CD4-positive, alpha-beta T cell treated with Interleukin-4 for 4 hours (primary cell): ENCODE measurements at places on chromosomes 5 and 9.

GRCh38 chr5:73443829-73444498 lies 4.6 kb downstream of the FOXD1 start:
- no peak for DNase-seq

DNA sequence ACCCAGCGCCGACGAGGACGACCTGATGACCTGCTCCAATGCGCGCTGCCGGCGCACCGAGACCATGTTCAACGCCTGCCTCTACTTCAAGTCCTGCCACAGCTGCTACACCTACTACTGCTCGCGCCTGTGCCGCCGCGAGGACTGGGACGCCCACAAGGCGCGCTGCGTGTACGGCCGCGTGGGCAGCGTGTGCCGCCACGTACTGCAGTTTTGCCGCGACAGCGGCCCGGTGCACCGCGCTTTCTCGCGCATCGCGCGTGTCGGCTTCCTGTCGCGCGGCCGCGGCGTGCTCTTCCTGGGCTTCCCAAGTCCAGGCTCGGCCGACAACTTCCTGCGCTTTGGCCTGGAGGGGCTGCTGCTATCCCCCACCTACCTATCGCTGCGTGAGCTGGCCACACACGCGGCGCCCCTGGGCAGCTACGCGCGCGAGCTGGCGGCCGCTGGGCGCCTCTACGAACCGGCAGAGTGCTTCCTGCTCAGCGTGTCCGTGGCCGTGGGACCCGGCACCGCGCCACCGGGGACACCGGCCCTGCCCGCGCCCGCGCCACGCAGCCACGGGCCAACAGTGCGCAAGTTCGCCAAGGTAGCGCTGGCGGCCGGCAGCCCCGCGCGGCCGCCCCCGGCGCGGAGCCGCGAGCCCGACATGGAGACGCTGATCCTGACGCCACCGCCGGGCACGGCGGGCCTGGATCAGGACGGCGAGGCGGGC lies 2.7 kb upstream of the PHPT1 start:
- DNase-seq, result no peak

- DNase-seq, result no peak
These were observed 9.7 kb downstream of the PCDH1 start for GRCh38 chr5:141868541-141868940.

DNA sequence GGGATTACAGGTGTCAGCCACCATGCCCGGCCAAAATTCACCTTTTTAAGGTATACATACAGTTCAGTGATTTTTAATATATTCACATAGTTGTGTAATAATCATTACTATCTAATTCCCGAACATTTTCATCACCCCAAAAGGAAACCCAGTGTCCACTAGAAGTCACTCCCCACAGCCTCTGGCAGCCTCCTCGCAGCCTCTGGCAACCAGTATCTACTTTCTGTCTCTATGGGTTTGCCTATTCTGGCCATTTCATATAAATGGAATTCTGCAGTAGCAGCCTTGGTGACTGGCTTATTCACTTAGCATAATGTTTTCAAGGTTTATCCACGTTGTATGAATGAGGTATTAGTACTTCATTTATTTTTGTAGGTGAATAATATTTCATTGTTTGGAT lies 59.0 kb downstream of the UBAP1 start:
- no peak for DNase-seq

- no peak for DNase-seq
These were observed 71.9 kb upstream of the GRHPR start for GRCh38 chr9:37350486-37351190.

GRCh38 chr9:33123407-33124031 lies 43.6 kb downstream of the B4GALT1 start:
- no peak for DNase-seq

- no peak for DNase-seq
These were observed 326.7 kb downstream of the PIK3R1 start for GRCh38 chr5:68542207-68542606.

DNA sequence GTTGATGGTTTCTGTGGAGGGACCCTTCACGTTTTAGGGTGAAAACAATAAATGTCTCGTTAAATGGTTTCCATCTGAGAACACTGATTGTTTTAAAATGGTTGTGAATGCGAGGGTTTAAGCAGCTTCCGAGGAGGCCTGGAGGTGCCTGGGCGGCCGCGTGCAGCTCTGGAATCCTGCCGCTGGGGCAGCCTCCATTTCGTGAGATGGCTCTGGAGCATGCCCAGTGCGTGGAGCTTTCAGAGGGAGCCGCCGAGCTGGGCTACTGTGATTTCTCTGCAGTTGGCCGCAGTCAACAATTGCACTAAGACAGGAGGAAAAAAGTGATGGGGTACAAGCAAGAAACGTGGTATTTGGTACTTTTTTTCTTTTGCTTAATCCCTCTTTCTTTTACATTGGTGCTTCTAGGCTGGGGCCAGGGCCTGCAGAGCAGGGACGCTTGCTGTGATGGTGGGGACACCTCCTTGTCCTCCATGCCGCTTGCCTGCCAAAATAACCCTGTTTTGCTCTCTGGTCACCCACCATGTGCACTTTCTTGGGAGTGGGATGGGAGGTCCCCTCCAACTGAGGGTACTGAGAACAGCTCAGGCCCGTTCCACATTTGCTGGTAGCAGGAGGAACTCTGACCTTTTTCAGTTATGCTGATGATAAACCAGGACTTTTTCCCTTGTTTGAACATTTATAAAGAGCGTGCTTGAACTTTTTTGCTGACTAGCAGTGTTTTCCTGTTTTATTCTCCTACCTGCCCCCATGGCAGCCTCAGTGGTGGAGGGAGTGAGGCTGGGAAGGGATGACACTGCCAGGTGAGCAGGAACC lies 47.1 kb downstream of the EHMT1 start:
- DNase-seq, result no peak

GRCh38 chr5:173940269-173940668 lies 48.7 kb upstream of the C5orf47 start:
- DNase-seq, result no peak

- no peak for DNase-seq
These were observed 73.5 kb downstream of the MFAP3 start for GRCh38 chr5:154112255-154112654.

DNA sequence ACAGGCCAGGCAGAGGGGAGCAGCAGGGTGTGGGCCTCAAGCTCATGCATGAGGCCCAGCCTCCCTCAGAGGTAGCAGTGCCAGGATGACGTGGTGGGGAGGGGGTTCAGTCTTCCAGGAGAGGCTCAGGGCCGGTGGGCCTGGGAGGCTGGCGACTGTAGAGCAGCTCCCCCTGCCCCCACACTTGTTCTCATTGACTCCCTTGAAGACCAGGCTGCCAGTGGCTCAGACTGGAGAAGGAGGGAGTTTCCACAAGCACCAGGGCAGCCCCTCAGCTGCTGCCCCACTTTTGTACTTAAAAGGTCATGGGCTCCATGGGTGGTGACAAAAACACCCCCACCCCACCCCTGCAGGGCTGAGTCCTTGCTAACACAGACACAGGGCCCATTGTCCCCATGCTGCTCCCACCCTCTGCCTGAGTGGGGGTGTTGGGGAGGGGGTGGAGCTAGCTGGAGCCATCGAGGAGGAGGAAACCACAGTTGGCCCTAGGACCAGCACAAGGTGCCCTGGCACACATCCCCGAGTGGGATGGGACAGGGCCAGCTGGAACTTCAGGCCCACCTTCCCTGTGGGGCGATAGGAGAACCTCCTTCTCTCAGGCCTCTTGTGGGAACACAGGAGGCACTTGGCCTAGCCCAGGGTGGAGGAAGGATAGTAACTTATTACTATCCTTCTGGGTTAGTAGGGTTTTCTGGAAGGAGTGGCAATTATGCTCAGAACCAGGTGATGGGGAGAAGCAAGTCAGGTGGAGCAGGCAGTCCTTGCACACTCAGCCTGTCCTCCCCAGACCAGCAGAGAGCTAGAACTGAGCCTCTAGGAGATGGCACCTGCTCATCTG lies 10.7 kb downstream of the PDLIM4 start:
- DNase-seq, result no peak

DNA sequence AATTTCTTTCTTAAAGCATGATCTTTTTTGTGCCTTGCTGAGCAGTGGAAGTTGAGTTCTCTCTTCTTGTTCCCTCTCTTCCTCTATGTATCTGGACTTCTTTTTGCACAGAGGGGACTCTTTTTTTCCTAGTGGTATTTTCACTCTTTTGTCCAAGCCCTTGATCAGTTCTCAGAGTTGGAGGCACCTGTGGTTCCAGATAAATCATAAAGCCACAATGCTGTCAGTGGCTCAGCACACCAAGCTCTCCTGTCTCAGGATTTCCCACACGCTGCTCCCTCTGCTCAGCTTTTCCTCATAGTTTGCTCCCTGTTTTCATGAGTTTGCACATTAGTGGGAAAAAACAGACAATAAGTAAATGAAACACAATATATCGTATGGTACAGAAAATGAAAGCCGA lies 110.3 kb upstream of the ZNF608 start:
- no peak for DNase-seq

DNA sequence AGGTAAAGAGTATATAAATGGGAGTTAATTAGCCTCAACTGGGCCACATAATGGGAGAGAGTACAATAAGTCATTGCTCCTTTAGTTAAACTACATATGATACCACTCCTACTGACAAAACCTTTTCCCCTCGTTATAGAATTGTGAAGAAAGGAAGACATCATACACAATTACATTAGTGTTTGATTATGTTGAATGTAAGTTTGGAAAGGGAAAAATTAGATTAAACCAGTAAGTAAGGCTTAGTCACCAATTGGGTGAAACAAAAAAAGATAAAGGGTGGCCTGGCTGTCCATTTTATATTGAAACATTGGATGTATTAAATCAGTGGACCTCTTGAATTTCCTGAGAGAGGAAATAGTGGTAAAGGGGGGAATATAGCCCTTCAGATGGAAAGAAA lies 464.3 kb upstream of the PAPPA start:
- DNase-seq, result no peak

GRCh38 chr9:122954253-122954691 lies 13.5 kb downstream of the RABGAP1 start:
- no peak for DNase-seq

- DNase-seq, result no peak
These were observed 408.7 kb upstream of the PIK3R1 start for GRCh38 chr5:67806654-67807438.
